GM10248 (cell line): ENCODE measurements at places on chromosomes 11 and 22.

- no peak for DNase-seq
Observed at GRCh38 chr11:33018840-33019239, 3.2 kb downstream of the DEPDC7 start.

- no peak for DNase-seq
Observed at GRCh38 chr22:34903416-34903815, 162.5 kb upstream of the ISX start.

GRCh38 chr11:95821640-95822039 is 31.3 kb downstream of the CEP57 start:
- no peak for DNase-seq

DNA sequence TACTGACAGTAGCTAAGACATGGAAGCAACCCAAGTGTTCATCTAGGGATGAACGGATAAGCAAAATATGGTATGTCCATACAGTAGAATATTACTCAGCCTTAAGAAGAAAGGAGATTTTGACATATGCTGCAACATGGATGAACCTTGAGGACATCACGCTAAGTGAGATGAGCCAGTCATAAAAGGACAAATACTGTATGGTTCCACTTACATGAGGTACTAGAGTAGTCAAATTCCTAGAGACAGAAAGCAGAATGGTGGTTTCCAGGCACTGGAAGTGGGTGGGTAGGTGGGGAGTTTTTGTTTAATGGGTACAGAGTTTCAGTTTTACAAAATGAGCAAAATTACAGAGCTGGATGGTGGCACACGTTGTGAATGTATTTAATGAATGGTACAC is 18.1 kb downstream of the CHST1 start:
- no peak for DNase-seq

DNA sequence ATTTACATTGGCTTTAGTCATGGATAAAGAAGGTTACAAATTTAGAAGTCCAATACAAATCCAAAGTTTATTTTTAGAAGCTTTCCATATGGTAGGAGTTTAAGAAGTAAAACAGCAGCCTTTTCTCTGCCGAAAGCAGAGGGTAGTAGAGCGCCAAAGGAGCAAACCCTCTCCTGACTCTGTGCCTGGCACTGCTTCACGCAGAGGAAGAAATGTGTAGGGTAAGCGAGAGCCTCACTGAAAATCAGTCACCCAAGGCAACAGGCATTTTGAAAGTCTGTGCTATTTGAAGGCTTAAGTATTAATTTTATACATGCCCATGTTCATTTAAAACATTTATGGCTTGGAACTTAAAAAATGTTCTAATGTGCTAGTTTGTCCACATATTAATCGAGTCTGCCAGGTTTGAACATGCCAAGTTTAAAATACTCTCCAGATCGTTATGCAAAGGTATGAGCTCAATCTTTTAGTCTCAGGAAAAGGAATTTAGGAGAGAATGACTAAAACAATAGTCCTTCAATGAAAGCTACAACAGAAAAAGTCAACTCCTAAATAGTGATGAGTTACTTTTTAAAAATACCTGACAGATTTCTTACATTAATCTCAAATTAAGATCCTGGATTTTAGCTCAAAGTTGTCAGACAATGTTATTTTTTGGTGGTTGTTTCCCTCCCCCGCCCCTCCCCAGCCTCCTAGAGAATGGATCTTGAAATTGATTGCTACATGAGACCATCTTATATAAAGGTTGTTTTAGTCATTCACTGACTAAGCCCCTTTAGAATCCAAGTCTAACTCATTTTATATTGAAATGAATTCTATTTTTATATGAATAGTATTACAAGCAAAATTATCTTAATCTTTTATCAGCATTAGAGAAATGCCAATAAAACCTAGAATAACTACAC is 38.7 kb downstream of the MRTFA start:
- no peak for DNase-seq

GRCh38 chr11:59365232-59366018 is 6.7 kb downstream of the OR5AN1 start:
- no peak for DNase-seq

DNA sequence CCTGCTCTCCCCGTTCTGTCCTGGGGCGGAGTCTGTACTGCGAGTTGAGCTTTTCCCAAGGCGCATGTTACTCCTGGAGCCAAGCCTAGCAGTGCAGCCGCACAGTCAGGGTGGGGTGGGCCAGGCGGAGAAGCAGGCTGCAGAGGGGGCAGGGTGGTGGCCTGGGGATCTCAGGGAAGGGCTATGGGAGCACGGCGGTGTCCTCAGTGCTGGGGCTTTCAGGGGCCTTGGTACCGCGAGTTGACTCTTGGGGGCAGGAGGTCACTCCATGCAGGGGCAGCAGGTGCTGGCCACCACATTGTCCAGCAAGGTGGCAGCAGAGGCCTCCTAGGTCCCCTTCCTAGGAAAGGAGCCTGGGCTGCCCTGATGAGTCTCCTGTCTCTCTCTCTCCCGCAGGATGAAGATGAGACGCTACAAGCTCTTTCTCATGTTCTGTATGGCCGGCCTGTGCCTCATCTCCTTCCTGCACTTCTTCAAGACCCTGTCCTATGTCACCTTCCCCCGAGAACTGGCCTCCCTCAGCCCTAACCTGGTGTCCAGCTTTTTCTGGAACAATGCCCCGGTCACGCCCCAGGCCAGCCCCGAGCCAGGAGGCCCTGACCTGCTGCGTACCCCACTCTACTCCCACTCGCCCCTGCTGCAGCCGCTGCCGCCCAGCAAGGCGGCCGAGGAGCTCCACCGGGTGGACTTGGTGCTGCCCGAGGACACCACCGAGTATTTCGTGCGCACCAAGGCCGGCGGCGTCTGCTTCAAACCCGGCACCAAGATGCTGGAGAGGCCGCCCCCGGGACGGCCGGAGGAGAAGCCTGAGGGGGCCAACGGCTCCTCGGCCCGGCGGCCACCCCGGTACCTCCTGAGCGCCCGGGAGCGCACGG is 14.9 kb upstream of the MIEF1 start:
- DNase-seq, result no peak

DNA sequence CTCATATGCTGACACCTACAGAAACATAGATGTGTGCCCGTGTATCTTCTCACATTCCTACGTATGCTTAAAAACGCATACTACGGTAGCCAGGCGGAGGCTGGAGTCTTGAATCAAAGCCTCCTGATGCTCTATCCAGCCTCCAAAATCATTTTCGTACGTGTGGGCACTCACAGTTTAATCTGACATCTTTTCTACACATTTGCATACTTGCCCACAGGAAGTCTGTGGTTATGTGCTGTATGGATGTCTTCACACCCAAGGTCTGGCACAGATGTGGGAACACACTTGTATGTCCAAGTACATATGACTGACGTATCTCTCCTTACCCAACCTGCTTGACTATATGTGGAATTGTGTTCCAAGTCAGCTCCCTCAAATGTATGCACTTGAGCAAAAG is 561.8 kb upstream of the CADM1 start:
- no peak for DNase-seq

GRCh38 chr22:21876486-21877176 is 9.2 kb upstream of the MAPK1 start:
- DNase-seq, result no peak

GRCh38 chr22:49856343-49856742 is 2.7 kb downstream of the ZBED4 start:
- DNase-seq, result no peak
